ENCODE measurements at places on chromosomes 6 and 20.

DNA sequence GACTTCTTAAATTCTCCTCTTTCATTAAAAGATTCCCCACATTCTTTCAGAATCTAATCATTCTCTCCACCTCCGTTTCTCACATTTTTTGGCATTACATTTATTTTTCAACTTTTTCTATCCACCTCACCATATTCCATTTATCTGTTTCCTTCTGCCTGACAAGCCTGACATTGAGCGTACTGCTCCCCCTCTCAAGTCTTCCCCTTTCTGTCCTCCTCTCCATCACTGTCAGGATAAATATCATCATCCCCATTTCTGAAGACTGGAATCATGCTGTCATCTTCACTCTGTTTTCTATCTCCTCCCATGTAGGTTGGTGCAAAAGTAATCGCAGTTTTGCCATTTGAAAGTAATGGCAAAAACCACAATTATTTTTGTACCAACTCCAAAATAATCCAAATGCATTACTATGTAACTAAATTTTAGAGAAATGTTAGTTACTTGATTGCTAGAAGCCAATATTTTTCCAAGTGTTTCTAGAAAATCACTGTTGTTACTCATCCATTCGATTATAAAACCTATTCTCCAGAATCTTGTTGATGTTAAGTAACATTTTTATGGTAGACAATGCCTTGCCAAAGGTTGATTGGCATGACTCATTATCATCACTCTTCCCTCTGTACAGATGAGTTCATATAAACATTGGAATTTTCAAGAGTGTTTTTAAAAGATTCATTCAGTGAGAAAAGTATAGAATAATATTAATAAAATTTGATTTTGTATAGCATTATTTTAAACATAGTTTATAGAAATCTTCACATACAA lies 292.3 kb upstream of the RNF217 start:
- DNase-seq = no peak

DNA sequence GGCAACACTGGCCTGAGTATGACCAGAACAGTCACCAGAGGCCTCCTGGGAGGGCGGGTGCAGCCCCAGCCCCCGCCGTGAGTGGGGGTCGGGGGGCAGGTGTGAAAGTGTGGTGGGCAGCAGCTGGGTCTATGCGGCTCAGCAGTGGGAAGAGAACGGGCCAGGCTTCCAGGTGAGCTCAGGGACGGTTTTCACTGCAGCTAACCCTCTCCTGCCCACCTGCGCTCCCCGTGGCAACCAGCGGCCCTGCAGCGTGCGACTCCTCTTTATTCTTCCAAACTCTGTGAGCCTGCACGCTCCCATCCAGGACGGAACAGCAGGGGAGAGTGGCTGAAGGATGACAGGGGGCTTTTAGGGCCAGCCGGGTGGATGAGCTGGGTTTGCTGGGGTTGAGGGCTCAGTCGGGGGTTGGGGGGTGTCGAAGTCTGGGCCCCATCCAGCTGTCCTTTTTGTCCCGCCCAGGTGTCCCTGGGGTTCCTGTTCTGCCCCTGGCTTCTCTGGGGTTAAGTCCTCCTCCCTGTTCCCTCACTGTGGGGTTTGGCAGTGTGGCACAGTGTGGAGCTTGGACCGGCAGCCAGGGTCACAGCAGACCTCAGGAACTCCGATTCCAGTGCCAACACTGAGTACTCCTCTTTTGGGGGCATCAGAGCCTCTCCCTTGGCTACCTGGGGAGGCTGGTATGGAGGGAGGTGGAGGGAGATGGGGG lies 859 bp upstream of the BIRC7 start:
- DNase-seq = no peak

DNA sequence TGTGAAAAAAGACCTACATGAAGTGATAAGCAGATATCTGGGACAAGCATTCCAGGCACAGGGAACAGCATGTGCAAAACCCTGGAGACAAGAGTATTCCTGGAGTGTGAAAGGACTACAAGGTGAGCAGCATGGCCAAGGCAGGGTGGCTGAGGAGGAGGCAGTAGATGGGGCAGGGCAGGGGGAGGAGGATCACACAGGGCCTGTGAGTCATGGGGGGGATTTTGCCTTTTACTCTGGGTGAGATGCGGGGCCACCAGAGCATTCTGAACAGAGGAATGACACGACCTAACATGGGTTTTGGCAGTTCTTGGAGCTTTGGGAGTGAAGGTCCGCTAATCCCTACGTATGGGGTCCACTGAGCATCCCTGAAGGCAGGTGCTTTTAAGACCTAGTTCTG lies 69.8 kb upstream of the CCN6 start:
- no peak for DNase-seq

- DNase-seq = peak; percentile 92
Observed at GRCh38 chr6:82144007-82144851, 103.3 kb downstream of the IBTK start.

- no peak for DNase-seq
Observed at GRCh38 chr6:28764014-28764723, 159.6 kb downstream of the TRIM27 start.

DNA sequence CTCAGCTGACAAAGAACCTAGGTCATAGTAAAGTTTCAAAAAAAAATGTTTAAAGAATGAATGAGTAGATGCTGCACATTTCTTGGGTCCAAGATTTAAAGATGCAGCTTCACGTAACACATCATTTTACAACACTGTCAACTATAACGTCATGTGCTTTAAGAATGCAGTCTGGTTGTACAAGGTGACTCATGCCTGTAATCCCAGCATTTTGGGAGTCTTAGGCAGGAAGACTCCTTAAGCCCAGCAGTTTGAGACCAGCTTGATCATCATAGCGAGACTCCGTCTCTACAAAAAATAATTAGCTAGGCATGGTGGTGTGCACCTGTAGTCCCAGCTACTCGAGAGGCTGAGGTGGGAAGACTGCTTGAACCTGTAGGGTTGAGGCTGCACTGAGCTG lies 21.9 kb downstream of the SLC17A5 start:
- no peak for DNase-seq

DNA sequence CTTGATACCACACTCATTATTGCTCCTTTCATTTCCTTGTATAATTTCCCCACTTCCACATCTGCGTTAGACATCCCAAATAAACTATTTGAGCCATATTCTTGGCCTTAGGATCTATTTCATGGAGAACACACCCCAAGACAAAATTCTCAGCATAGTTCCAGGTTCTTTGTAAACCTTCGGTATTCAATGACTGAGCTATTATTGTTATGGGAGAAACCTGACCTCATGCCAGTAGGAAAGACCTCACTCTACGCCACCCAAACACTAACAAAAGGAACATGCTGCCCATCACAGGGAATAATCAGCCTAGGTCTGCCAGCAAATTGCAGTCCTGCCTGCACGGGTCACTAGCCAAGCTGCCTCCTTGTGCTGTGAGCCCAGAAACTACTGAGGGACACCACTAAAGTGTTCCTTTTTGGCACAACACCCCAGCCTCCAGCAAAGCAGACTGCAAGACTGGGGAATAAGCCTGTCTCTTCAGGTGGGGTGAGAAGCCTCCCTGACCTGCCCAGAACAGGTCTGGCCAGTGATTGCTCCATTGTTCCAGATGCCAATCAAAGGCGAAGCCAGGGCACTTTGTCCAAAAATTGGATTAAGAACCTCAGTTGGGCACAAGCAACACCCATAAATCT lies 371.8 kb downstream of the MAFB start:
- no peak for DNase-seq

DNA sequence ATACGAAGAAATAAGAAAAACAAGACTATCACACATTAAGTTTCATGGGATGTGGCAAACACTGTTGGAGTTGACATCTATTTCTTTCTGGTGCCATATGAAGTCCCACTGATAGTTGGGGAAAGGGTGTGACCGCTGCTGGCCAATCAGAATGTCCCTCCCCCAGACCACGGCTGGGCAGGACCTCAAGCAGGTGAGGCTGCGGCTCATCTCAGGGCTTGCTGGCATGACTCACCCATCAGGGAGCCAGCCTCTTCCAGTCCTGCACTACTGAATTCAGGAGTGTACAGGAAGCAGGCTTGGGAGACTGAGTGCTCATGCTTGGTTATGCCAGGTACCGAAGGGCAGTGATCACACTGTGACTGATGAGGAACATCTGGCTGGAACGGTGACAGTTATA lies 18.9 kb downstream of the PREP start:
- no peak for DNase-seq

DNA sequence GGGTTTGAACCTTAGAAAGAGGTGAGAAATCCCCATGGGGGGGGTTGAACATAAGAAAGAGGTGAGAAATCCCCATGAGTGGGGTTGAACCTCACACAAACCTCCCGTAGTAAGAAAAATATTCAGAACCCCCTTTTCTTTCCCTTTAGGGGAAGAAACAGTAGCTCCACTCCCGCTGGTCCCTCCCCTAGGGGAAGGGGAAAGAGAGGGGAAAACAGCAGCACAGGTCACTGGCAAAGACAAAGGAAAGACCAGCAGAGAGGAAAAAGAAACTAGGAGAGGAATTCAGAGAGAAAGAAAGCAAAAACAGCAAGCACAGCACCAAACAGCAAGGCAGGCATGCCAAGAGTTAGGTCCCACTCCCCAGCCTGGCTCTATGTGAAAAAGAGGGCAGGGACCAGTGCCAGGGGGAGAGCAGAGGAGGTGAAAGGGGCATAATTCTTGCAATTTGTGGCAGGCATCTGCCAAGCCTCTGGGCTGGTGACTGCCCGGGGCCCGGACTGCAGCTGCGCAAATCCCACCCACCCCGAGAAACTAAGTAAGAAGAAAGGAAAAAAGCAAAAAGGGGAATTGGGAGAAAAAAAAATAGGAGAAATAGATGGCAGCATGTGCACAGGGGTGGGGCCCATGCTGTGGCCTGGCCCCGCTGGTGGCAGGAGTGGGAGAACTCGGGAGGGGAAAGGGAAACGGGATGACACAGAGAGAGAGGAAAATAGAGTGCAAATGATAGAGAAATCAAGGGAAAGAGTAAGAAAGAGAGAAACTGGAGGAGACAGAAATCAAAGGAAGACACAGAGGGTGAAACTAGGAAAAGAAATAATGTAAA lies 15.1 kb upstream of the GOPC start:
- no peak for DNase-seq

DNA sequence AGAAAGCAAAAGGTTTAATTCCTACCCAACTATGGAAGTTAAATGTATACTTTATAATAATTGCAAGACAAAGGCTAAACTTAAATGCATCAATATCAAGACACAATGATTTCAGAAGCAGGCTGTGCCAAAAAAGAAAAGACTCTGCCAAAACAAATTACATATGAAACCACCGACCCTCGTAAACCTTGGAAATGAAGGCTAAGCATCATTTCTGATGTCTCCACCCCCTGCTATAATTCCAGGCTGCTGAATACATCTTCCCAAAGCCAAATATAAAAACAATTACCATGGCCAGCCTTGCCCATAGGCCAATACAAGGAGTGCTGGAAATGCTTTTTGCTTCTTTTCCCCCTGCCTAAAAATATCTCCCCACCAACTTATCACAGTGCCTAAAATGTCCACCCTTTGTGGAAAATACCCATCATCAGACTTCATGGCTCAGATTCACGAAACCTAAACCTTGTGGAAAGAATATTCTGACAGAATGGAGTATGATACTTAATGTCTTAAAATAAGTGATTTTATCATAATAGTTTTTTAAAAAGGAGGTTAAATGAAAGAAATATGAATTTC lies 37.4 kb downstream of the RCAN2 start:
- no peak for DNase-seq

- no peak for DNase-seq
Observed at GRCh38 chr6:106005013-106005412, 81.1 kb upstream of the PRDM1 start.

DNA sequence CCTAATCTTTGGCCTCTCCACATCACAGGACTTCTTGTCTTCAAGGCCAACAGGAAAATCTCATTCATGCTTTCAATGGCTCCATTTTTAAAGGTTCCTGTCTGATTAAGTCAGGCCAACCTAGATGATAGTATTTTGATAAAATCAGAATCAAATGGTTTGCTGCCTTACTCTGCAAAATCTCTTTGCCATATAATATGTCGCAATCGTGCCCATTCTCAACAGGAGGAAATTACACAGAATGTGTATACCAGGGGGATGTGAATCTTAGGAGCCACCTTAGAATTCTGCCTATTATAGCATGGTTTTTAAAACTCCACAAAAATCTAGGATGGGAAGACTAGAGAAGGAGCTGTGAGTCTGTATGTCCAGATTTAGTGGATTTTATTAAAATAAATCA lies 612.9 kb upstream of the MAN1A1 start:
- DNase-seq = no peak

DNA sequence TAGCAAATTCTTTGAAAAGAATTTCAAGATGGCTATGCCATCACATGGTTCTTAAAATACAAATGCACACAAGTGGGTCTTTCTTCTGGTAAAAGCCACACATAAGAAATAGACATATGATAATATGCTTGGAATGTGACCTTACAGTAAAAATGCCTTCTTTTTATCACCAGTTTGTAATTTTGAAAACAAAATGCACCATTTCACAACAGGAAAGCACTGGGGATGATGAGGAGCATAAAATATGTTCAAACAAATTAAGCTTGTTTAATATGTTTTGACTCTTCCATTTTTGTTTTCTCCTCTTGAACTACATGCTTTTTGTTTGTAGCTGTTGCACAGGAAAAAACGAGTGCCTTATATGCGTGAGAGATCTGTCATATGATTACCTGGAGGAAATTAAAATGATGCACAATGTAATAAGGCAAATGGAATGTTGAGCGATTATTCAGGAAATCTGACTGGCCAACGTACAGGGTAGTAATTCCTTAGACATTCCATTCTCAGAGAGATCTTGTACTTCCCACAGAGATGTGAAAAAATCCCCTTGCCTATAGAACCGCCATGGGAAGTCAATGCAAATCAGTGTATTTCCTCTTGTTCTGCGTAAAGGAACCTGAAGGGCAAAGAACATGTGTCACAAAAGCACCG lies 911.6 kb downstream of the TFAP2A start:
- DNase-seq = no peak

DNA sequence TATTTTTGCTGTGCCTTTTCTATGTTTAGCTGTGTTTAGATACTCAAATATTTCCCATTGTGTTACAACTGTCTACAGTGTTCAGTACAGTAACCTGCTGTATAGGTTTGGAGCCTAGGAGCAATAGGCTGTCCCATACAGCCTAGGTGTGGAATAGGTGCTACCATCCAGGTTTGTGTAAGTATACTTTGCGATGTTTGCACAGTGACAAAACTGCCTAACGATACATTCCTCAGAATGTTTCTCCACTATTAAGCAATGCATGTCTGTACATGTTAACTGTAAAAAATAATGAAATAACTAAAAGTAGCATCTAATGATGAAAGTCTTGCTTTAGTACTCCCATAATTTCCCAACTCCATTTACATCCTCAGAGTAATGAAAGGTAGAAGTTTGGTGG lies 46.0 kb downstream of the SERAC1 start:
- DNase-seq = no peak

- no peak for DNase-seq
Observed at GRCh38 chr6:43290905-43291355, 7.1 kb upstream of the SLC22A7 start.

DNA sequence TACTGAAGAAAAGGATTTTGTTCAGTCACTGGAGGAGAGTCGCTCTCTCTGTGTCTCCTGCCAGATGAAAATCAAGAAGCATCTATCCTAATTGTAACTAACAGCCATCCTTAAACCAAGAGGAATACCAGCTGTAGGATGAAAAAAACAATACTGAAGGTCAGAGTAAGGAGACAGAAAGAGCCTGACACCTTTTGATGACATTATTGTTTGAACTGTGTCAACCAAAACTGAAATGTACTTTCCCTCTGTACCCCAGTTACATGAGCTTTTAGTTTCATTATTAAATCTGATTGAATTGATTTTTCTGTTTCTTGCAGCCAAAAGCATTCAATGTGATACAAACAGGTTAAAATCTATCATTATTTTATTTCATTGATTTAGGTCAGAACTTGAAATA lies 17.2 kb upstream of the BTBD9 start:
- no peak for DNase-seq

GRCh38 chr6:40845553-40845952 lies 193.5 kb downstream of the UNC5CL start:
- peak; percentile 10 for DNase-seq

All from fibroblast of the conjunctiva (primary cell).